ENCODE measurements at places on chromosomes 4 and X.

GRCh38 chr4:62771983-62772557 is 1571.9 kb downstream of the ADGRL3 start:
- DNase-seq: no peak

- no peak for DNase-seq
Observed at GRCh38 chrX:24201216-24201615, 51.7 kb downstream of the ZFX start.

DNA sequence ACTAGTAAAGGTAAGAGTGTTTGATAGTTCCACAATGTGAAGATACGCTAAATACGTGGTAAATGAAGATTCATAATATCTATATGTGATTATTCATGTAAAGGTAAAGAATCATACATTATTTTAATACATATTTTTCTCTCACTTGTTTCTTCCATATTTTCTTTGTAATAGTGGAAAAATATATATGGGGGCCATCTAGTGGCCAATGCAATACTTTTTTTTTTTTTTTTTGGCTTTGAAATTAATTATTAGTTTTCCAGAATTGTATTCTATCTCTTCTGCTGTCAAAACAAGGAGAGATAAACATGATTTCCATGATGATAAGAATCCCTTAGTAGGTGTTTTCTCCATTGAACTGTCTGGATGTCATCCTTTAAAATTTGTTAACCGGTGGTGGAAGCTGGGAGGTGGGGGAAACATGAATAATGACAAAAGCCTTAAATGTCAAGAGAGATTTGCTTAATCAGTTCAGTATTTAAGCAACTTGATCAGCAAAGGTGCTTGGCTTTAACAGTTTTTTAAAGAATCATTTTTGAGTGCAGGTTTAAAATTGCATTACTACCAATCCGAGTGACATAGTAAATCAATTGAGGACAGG is 508.7 kb upstream of the HTR2C start:
- DNase-seq: no peak

DNA sequence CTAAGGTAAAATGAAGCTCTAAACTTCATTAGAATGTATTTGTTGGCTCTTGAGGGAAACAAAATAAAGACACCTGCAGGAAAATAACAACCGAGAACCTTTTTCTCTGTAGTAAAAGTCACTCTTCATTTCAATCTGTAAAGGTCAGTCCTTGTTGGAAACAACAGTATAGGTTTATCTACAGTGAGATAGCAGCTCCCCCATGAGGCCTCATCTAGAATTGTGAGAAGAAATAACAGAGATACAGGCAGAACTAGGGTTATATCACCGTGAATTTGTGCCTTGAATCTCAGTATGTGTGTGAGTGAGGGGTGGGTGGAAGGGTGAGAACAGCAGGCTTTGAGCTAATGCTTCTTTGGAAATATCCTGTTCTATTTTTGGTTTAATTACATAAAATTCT is 107.8 kb upstream of the FMR1 start:
- peak; percentile 3 for DNase-seq

- no peak for DNase-seq
Observed at GRCh38 chr4:8754634-8755589, 116.7 kb downstream of the HMX1 start.

GRCh38 chr4:91471280-91471679 is 832.5 kb upstream of the GRID2 start:
- DNase-seq: no peak

GRCh38 chrX:10506781-10507180 is 113.6 kb downstream of the MID1 start:
- DNase-seq: no peak

GRCh38 chr4:15110120-15110571 is 107.9 kb downstream of the CPEB2 start:
- DNase-seq: no peak

DNA sequence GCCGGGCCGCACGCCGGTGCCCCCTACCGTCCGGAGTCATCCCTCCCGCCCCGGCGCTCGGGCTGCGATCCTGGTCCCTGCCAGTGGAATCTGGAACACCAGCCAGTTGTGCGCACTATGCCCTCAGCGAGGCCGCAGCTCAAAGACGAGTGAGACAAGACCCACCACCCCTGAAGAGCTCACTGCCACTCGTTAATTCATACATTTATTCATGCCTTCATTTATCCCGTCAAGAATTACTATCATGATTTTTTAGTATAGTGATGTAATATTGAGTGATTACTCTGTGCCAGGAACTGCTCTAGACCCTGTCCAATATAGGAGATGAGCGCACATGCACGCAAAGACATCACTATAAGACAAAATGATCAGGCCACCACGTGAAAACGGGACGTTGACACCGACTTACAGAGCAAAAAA is 247 bp upstream of the PPA2 start:
- DNase-seq: no peak

- no peak for DNase-seq
Observed at GRCh38 chr4:7428261-7429068, 6.3 kb downstream of the PSAPL1 start.

DNA sequence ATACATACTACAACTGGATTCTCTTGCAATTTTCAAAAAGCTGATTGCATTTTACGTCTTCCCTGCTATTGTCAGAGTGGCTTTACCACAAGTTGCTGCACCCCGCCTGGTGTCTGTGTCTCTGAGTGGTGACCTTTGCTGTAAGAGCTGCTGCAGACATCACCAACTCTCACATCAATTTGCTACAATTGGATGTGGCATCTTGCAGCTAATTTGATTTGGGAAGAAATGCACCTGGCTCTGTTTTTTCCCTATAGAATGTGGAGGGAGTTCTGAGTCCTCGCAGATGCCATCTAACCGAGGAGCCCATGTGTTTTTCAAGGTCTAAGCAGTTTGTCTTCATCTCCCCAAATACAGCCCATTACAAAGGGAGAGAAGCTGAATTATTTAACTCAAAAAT is 73.8 kb upstream of the PHOX2B start:
- DNase-seq: no peak

- DNase-seq: no peak
Observed at GRCh38 chr4:26369581-26369980, 48.8 kb downstream of the RBPJ start.

DNA sequence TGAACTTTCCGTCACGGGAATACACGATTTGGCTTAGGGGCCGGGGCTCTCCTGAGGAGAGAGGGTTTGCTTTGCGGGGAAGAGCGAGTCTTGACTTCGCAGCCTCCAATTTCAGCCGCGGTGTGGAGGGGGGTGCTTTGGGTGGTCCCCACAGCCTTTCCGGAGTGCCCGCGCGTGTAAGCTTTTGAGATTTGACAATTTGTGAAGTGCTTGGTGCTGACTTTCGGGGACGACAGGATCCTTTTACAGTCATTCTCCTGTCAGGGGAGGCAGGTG is 355 bp downstream of the SCML1 start:
- DNase-seq: no peak

- DNase-seq: no peak
Observed at GRCh38 chr4:168143601-168144000, 51.3 kb downstream of the ANXA10 start.

DNA sequence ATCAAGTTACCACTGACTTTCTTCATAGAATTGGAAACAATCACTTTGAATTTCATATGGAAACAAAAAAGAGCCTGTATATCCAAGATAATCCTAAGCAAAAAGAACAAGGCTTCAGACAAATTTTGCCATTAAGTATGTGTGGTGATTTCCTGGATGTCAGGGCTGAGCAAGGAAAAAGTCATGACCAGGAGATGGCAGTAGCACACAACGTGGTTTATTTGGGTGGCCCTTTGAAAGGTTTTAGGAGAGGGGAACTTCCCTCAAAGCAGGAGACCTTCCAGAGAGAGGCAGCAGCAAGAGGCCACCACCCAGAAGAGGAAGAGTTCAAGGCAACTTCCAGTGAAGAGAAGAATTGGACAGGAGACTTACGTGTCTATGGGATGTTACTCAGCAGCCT is 18.1 kb upstream of the ZXDB start:
- DNase-seq: no peak

GRCh38 chr4:166195101-166195500 is 322.1 kb downstream of the TLL1 start:
- DNase-seq: no peak

DNA sequence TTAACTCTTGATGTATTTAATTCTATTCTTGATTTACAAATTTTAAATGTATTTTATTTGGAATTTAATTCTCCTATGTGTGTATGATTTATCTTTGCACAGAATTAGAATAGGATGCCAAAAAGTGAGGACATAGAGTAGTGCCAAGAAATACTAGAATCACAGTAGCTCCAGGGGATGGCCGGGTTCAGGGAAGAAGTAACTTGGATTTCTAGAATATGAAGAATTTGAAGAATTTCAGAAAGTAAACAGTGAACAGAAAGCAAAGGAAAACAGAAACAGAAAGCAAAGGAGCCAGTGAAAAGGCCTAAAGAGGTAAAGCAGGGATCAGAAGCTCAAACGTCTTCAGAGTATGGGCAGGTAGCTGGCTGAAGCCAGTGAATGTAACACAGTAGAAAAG is 1187.6 kb downstream of the RPA4 start:
- DNase-seq: no peak

DNA sequence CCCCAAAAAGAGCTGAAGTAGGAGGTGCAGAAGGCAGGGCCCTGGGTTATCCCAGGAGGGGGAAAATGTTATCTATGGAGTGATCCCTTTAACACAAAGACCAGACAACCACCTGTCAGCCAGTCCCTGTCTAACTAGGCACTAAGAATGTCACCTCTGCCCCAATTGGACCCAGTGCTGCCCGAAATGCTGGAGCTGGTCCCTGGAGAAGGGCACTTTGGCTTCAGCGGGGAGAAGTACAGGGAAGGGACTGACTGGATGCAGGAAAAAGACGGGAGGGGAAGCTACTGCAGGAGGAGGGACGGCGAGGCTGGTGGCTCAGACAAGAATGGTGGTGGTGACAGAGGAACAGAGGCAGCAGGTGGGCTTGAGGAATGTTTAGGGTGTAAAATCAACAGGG is 17.3 kb downstream of the PHKA2 start:
- DNase-seq: no peak

GRCh38 chrX:55714161-55714560 is 3.4 kb upstream of the RRAGB start:
- no peak for DNase-seq

GRCh38 chr4:130026185-130026584 is 930.2 kb downstream of the C4orf33 start:
- DNase-seq: no peak

- DNase-seq: no peak
Observed at GRCh38 chr4:121070274-121070673, 2.1 kb downstream of the NDNF start.

- no peak for DNase-seq
Observed at GRCh38 chr4:3449574-3450534, 8.1 kb downstream of the HGFAC start.
